ENCODE measurements at places on chromosomes 16 and 17.

- no peak for DNase-seq
Observed at GRCh38 chr16:57470711-57471110, 8.2 kb downstream of the POLR2C start.

- DNase-seq: no peak
Observed at GRCh38 chr17:73107191-73107590, 14.7 kb upstream of the SLC39A11 start.

DNA sequence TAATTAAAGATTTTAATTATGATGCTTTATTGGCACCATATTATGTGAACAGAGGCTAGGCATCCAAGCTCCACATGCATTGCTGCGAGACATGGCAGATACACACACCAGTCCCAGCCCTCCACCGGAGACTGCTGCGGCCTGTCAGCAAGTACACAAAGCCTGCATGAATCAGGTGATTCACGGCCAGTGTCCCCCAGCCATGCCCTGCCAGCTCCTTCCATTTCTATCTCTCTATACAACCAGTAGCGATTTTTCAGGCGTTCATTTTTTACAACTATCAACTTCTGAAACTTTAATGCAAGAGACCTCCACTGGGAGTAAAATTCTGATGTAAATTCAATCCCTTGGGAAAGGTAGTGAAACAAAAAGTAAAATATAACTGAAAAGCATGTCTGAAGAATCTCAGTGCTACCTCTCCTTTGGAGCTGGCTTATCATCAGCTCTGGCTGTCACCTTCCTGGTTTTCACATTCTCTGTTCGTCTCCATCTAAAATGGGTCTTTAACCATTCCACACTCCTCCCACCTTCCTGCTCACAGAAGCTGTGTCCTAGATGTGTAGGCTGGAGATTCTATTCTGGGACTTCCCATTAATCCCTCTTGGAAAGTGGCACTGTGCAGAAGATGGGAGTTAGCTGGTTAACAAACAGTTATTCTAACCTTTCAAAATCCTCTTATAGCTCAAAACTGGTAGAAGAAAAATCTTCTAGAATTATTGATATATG, 32.2 kb downstream of the HS3ST3A1 start:
- no peak for DNase-seq

DNA sequence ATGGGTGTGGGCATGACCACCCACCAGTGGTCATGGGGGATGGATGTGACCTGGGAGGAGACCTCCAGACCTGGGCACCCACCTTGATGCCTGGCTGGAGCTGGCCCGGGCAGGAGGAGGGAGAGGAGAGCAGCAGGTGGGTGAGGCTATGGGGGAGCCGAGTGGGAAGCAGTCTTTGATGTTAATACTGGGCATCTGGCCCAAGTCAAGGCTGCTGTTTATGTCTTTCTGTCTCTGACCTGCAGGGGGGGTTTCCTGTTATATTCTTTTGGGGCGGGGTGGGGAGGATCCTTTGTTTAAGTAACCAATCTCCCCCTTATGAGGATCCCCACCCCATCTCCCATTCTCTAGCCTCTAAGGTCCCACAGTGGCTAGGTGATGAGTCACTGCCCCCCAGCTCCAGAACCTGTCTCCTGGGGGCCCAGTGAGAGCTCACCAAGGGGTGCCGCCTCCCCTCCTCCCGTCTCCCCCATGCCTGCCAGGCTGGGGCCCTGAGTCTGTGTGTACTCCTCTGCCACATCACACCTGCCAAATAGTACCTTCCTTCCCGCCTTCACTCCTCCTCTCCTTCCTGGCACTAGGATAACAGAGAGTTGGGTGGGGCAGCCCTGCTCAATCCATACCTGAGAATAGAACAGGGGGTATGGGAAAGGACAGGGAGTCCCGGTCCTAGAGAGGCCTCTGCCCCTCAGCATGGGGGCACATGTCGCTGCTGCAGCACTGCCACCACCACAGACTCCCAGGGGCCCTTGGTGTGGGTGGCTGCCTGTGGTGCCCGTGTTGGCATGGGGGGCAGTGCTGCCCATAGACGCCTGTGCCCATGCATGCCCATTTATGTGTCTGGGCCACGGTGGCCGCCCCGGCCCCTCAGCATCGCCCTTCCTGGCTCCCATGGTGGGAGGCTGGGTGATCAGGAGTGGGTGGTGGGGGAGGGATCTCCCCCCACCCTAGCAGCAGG, 7.3 kb downstream of the THRA start:
- DNase-seq: peak; percentile 75

DNA sequence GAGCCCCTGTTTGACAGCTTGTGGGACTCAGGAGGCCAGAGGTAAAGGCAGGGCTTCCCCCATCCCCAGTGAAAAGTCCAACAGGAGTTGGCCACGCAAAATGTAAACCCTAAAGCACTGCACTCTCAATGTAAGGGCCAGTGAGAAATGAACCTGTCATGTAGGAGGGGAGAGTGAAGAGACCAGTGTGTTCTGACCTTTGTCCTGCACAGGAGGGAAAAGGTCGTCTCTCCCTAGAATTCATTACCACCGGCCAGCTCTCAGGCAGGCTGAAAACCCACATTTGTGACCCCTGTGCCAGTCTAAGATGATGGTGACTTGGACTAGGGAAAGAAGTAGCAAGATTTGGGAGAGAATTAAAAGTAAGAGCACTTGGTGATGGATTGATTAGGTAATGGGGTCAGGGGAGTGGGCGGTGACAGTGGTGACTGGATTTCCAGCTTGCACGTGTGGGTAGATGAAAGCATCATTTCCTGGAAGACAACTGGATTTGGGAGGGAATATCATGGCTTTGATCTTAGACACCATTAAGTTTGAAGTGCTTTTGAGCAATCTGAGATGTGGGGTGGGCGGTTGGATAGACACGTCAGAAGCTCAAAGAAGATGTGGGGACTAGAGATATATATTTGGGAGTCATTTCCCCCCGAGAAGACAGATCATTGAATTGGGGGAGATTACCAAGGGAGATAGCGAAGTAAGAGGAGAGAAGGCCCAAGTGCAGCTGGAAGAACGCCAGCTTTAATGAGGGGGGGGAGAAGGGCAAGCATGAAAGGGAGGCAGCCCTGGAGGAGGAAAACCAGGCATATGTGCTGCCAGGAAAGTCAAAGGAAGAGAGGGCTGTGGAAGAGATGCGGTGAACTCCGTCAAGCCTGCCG, 119.5 kb downstream of the NTN1 start:
- DNase-seq: no peak

DNA sequence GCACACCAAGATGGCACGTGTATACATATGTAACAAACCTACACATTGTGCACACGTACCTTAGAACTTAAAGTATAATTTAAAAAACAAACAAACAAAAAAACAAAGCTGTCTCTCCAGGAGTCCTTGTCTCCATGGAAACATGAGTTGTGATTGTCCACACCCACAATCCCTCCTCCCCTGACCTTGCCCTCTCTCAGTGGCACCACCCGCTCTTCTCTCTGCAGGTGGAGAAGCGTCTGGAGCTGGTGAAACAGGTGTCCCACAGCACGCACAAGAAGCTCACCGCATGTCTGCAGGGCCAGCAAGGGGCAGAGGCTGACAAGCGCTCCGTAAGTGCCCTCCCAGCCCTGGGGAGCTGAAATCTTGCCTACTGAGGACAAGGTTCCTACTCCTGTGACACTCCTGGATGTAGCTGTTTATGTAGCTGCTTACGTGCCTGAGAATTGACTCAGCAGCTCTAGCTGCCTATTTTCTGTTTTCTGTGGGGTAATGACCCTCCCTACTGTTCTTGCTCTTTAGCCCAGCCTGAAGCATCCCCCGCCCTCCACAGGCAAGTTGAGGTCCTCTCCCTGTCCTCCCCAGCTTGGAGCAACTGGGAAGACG, 107.0 kb downstream of the ARHGAP44 start:
- DNase-seq: no peak

DNA sequence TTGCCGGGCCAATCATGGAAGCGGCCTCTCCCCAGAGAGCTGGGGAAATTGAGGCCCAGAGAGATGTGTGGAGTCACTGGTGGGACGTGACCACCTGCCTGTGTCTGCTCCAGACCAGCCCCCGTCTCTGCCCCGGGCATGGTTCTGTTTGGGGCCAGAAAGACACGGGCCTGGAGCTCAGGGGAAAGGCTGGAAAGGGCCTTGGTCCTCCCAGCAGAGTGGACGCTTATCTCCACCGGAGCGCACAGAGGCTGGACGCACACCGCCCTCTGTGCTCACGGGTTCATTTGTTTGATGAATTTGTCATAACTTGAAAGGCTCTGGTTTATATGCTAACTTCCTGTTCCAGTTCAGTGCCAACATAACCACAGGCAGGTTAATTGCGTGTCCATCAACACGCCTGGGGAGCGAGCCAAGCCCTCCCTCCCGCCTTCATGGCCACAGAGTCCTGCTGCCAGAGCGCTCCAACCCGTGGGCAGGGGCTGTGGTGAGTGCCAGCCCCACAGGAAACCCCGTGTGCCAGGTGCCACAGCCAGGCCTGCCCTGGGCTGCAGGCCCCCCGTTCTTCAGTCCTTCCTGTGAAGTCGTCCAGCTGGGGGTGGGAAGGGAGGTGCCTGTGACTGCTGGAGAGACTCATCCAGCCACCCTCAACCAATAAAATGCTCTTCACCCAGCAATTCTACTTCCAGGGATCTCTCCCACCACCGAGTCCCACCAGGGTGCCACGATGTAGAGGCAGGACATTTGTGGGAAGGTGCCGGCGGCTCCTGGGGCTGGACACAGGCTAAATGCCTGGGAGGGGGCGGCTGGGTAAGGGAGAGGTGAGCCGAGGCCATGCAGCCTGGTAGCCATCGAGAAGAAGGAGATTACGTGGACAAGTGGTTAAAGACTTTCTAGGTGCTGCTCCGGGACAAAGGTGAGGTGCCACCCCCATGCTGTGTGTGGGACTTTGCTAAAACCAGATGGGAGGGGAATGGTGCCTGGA, 29.4 kb upstream of the BAHCC1 start:
- no peak for DNase-seq

- DNase-seq: no peak
Observed at GRCh38 chr16:52861614-52862022, 191.1 kb downstream of the CHD9NB start.

DNA sequence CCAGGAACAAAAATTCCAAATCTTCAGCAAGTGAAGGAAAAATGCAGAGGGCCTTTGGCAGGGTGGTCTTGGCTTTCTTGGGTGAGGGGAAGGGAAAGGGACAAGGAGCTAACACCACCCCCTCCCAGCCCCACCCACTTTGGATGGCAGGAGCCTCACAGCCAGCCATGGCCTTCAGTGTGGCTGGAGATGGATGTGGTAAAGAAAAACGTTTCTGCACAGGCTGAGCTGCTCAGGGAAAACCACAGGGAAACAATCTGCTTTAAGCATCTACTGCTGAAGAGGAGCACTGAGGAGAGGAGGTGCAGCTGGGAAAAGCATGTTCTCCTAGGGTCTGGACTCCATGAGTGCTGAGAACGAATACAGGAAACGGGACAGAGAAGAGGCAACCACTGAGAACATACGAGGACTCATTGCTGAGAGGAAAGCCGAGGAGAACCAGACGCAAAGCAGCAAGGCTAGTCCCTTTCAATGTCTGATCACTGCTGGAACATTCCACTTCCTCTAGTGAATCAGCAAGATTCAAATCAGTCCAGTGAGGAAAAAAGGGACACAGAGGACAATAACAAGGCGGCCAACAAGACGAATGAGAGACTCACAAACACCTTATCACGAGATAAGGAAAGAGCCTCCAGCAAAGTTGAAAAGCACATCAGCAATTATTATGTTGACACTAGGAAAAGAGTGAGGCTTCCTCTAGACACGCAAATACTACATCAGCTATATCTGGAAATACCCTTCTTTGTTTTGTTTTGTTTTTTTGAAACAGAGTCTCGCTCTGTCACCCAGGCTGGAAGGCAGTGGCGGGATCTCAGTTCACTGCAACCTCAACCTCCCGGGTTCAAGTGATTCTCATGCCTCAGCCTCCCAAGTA, 41.7 kb downstream of the ZZEF1 start:
- DNase-seq: no peak

DNA sequence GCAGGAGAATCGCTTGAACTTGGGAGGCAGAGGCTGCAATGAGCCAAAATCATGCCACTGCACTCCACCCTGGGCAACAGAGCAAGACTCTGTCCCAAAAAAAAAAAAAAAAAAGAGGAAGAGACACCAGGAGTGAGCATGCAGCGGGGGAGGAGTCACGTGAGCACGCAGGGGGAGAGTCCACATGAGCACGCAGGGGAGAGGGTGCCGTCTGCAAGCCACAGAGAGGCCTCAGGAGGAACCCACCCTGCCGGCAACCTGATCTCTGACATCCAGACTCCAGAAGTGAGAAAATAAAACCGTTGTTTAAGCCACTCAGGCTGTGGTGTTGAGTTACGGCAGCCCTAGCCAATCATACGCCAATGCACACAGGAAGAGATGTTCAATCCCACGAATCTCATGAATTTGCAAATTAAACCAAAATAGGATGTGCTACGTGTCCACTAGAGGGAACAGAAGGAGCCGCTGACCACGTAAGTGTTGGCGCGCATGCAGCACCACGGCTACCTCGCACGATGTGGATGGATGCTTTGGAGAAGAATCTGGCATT, 42.2 kb downstream of the CCDC57 start:
- DNase-seq: no peak

DNA sequence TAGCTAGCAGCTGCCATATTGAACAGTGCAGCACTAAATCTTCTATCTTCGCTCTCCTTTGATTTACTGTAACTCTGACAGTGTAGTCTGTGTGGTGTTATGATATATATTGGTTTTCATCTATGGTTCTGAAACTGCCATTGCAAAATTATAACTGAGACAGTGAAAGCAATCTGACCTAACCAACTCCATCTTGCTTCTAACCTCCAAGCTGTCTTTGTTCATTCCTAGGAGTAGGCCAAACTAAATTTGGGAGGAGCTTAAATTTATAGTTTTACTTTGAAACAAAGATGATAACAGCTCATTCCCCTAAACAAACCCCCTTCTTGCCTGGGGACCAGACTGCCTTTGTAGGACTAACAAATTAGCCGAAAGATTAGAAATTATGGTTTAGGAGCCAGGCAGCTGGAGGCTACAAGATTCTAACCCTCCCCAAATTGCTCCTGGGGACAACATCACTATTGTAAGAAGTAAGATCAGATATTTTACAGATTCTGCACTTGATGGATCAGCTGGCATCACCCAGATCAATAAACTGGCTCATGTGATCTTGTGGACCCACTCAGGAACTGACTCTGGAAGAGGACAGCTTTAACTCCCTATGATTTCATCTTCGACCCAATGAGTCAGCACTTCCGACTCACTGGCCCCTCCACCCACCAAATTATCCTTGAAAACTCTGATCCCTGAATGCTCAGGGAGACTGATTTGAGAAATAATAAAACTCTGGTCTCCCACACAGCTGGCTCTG, 47.0 kb upstream of the FBXO47 start:
- no peak for DNase-seq

- no peak for DNase-seq
Observed at GRCh38 chr16:49647673-49648072, 208.2 kb downstream of the ZNF423 start.

Measured in NAMALWA (cell line).